ENCODE measurements at places on chromosomes 1 and 21. TPM values are rescaled to one million over a fixed set of nuclear protein-coding genes. Genes with fewer than 3 reads are reported as not detected.

The CHIA gene
- not detected for total RNA-seq

The CNN3 gene
- total RNA-seq, result 203 TPM

The NPL gene
- 2.6 TPM for total RNA-seq

The CYP4A11 gene
- total RNA-seq, result not detected

The GFI1 gene
- 0.10 TPM for total RNA-seq
